Activated CD8-positive, alpha-beta memory T cell treated with anti-CD3 and anti-CD28 coated beads, Interleukin-2, amount 10 ng/mL, durations not matched to agents 7 days and 5 days (primary cell): ENCODE measurements at places on chromosomes 4 and X. TPM values are rescaled to one million over a fixed set of nuclear protein-coding genes. Genes with fewer than 3 reads are reported as not detected.

- DNase-seq, result no peak
Measured at GRCh38 chr4:15809058-15809457, 30.9 kb downstream of the CD38 start.

- no peak for DNase-seq
Measured at GRCh38 chr4:165927366-165927765, 54.3 kb downstream of the TLL1 start.

DNA sequence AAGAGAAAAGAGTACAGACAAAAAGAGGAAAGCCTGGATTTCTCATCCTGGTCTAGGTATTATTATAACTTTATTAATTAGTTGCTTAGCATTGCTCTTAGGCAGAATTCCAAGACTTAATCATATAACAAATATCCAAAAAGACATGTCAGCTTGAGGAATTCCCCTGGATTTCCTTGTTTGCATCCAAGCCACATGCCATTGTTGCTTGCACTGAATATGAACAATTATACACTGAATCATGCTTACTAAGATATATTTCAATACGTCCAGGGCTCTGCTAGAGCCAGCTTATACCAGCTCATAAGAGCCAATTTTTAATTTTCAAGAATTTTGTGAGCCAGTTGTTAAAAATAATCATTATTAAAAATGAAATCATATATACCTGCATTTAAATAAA lies 5.5 kb upstream of the TLR10 start:
- no peak for DNase-seq

The DKK2 gene
- not detected for total RNA-seq

The GUCY1B1 gene
- total RNA-seq, result 0.09 TPM

The SLITRK2 gene
- total RNA-seq, result not detected

The MORF4L2 gene
- 159 TPM for total RNA-seq

DNA sequence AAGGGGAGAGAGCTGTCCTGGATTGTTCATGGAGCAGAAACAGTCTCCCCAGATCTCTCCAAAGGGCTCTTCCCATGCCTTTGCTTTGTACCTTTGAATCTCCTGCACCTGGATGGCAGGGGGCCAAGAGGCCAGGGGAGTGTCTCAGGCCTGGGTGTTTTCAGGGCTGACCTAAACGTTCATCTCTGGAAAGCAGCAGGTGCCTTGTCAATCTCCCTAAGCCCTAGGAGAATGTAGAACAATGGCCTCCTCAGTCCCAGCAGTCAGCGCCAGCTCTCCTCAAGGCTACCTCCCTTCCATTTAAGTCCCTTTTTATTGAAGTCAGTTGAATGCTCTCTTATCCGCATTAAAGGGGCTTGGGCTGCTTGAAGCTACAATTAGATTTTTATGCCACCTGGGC lies 31.2 kb upstream of the NSUN7 start:
- DNase-seq, result no peak

DNA sequence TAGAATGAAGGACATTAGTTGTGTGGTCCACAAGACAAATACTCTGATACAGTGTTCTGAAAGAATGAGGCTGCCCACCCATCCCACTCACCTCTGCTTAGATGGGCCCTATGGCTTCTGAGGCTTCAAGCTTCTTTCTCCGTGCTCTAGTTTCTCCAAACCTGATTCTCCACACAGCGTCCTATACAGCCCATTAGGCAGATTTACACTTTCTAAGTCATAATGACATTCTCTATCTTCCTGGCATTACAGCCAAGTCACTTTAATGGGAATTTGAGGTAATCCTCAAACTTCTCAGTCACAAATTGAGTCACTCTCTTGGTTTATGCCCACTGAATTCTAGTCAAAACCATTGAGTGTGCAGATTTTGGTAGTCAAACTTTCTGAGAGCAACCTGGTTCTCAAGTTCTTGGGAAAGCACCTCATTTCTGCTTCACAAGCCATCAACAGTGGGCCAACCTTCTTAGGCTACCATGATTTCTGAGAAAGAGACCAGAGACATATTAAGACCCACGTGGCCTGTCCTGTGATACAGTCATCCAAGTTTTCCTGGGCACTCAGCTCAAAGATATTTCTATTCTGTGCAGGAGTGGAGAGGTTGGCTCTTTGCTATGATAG lies 6.2 kb upstream of the SETD7 start:
- DNase-seq, result no peak

DNA sequence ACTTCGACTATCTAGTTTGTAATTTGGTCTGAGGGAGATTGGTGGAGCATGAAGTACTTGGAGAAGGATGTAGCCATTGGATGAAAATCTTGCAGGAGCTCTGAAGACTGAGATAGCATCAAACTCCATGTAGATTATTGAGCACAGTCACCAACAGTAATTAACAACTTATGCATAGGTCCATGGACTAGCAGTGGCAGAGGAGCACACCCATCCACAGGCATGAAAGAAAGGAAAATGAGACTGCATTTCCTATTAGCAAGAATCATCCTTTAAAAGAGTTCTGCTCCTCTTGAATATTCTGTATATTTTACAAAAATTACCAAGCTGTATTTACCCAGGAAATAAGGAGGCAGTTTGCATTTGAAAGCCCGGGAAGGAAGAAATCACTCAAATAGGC lies 529.4 kb upstream of the ACTRT1 start:
- no peak for DNase-seq

The ATP5ME gene
- total RNA-seq, result 213 TPM

- DNase-seq, result no peak
Measured at GRCh38 chr4:138297743-138298405, 55.7 kb upstream of the SLC7A11 start.

The TNMD gene
- total RNA-seq, result not detected

DNA sequence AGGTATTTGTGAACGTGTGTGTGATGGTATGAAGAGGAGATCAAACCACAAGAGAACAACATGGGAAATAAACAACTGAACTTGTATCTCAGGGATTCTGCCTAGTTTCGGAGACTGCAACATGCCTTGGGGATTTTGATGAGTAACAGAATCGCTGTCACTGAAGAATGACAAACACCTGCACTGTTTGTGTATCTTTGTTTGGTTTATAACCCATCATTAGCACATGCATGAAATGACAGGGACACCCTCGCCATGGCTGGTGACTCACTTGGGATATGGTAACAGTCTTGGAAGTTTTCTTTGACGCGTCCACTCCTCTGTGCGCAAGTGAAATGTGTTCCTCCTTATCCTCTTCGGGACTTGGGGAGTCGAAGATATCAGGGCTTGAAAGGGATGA lies 30.3 kb upstream of the MAP3K15 start:
- DNase-seq, result no peak

DNA sequence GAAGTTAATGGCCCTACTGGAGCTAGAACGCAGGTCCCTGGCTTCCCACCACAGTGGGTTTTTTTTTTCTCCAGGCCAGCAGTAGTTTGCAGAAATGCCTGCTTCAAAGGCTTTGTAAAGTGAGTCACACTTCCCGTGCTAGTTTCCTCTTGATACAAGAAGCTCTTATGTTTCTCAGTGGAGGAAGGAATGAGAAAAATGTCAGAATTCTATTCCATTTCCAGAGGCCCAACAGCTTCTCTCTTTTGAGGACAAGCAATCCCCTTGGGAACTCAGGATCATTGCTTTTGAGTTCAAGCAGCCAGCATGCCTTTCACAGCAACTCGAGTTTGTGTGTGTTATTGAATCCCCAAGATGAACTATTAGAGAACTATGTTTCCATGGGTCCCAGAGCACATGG lies 134.3 kb downstream of the GUCY2F start:
- no peak for DNase-seq

GRCh38 chrX:74434336-74434735 lies 13.0 kb downstream of the SLC16A2 start:
- DNase-seq, result no peak

DNA sequence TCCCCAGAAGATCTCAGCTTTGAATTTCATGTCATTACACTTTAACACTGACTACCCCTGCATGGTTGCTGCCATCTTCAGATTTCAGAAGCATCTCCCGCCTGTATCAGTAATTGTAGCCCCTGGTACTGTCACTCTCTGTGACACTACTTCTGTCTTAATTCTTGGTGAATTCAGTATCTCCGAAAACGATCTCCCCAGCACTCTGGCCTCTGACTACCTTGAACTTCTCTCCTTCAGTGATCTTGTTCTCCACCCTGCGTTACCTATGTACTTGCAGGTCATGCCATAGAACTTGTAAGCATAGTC lies 53.8 kb upstream of the ABCG2 start:
- no peak for DNase-seq

DNA sequence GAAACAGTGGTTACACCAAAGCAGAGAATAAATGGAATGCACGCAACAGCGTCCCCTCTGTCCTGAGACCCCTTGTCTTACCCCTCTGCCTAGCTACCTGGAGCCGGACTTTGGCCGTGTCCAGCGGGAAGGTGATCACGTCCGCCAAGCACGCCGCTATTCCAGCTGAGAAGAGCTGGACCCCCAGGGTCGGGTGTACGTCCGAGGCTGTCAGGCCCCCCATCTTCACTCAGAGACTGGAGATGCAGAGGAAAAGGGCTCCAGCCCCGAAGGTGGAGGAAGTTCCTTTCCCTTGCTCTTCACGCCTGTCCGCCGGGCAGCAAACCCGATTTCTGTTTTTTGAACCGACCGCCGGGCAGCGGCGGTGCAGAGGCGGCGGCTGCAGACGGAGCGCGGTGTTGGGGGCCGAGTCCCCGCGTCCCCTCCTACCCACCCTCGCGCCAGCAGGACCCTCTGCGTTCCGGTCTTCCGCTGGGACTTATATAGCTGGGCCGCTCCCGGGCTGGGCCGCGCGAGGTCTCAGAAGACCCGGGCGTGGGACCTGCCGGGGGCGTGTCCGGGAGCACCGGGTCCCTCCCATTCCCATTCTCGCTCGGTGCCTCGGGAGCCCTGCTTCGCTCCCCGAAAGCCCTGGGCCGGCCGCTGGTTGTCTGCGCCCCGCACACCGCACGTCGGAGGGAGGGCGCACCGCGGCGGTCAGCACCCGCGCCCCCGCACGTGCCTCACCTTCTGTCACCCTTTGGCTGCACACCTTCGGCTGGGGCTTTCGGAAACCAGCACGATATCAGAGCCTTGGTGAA lies at the start of gene UCP1:
UCP1 (minus strand) TSS at position 455 of the 800 bp plus-strand sequence; CDS start at position 223, 232 bp downstream.
- DNase-seq, result no peak

DNA sequence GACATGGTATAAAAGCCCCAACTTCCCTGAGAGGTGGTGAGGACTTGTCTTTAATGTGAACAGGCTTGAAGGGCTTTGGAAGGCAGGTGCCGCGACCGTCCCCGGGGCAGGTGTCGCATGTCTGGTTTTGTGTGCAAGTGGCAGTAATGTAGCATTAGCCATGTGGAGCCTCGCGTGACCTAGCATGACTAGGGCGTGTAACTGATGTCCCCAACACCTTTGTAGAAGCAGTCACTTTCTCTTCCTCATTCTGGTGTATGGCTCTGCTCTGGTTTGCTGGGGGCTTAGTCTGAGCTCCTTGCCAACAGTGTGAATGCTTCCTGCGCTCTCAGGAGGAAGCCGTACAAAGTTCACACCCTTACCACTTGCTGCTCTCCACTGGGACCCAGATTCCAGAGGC lies 145.7 kb downstream of the AMMECR1 start:
- no peak for DNase-seq

- DNase-seq, result no peak
Measured at GRCh38 chr4:139537292-139537691, 18.7 kb downstream of the SETD7 start.

The PHEX gene
- 7.7 TPM for total RNA-seq

- no peak for DNase-seq
Measured at GRCh38 chr4:80878218-80878617, 152.3 kb upstream of the BMP3 start.

DNA sequence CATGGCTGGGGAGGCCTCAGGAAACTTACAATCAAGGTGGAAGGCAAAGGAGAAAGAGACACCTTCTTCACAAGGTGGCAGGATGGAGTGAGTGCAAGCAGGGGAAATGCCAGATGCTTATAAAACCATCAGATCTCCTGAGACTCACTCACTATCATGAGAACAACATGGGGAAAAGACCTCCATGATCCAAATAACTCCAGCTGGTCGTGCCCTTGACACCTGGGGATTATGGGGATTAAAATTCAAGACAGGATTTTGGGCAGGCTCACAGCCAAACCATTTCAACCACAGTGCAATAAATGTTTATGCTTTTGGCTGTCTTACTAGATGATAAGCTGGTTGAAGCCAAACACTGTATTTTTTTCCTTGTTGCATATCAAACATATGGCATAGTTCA lies 1112.4 kb downstream of the STIM2 start:
- DNase-seq, result no peak

GRCh38 chr4:134027931-134028330 lies 173.7 kb downstream of the PABPC4L start:
- DNase-seq, result no peak

DNA sequence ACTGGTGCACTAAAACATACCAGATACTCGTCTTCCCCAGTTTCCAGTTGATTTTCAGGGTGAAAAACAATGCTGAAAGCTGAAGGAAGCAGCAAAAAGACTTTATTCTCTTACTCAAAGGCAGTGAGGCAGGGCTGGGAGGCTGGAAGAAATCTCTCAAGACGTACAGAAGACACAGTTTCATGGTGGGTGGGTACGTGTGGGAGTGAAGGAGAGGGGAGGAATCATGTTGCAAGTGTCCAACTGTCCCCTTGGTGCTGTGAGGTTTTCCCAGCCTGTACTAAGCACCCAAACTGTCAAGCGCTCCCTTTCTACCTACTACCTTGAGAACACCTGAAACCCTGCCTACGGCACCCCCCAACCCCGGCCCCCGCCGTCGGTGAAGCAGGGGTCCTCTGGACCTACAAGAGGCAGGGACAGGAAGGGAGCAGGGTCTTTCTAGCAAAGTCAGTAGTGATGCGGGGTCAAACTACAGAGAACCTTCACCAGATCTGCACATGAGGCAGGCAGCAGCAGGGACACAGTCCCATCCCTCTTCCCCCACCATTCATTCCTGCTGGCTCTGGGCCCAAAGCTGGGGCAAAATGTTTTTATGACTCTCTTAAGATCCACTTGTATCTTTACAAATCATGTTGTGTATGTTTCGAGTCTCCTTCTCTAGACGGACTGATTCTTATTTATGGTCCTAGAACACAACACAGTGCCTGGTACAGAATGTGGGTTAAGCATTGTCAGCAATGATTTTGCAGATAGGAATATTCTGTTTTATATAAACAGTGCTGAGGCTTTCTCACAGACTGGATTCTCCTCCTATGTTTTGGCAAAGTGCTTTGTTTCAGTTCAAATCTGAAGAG lies 2.4 kb upstream of the SETD7 start:
- no peak for DNase-seq

DNA sequence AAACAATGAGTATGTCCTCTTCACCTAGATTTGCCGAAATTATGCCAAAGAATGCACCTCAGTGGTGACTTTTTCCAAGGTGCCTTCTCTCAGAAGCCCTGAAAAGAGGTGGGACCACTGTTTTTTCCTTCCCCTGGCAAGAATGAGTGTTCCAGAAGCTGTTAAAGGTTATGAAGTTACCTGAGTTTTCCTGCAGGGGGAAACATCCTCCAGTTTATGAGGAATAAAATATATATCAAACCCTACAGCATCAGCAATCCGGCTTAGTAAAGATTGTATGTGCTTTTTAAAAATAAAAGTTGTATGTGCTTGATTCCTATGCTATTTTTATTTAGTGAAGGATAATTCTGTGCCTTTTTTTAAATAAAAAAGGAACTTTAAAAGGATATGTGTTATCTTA lies 73.3 kb downstream of the RBM46 start:
- DNase-seq, result no peak

GRCh38 chr4:15161439-15161838 lies 159.2 kb downstream of the CPEB2 start:
- no peak for DNase-seq
